CD4-positive, alpha-beta T cell treated with Interleukin-6 for 4 hours (primary cell): ENCODE measurements at places on chromosomes 6 and 20.
A peak's percentile ranks its signal among the peaks of the same experiment; 100 is the strongest.

- DNase-seq, result no peak
Observed at GRCh38 chr6:133634474-133634873, 254.4 kb upstream of the TCF21 start.

- no peak for DNase-seq
Observed at GRCh38 chr6:121839896-121840295, 404.4 kb downstream of the GJA1 start.

- no peak for DNase-seq
Observed at GRCh38 chr20:32634041-32634805, 39.5 kb downstream of the C20orf203 start.

GRCh38 chr6:56036916-56037600 is 161.7 kb upstream of the BMP5 start:
- no peak for DNase-seq

- DNase-seq, result no peak
Observed at GRCh38 chr6:118216751-118217150, 309.7 kb downstream of the SLC35F1 start.

DNA sequence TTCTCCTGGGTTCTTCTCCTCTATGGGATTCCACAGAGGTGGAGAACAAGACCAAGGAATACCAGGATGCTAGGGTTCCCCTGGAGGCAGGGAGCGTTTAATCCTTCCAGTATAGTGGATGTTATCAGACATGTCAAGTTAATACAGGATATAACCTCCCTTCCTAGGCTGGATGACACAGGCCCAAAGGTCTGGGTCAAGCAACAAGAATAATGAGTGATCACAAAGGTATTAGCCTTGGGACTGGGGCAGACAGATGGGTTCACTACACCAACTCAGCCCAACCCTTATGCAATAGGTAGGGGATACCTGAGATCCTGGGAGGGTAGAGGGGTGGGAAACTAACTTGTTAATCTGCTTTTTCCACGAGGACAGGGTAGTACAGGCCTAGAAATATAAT is 690.3 kb downstream of the HTR1B start:
- no peak for DNase-seq

DNA sequence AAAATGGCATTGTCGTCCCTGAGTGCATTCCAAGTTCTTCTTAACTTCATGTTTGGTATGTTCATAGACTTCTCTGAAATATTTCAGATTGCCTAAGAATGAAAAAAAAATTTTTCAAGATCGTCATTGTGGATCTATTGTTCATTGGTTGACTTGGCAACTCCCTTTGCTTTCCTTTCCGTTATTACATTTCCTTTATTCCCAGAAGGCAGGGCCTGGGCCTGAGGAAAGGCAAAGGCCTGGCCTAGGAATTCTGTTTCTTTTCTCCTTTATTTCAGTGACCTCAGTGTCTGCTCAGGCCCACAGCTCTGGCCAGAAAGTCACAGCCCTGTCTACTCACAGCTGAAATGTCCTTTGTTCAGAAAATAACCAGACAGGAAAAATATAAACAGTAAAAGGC is 401.6 kb upstream of the PLCB4 start:
- DNase-seq, result no peak

DNA sequence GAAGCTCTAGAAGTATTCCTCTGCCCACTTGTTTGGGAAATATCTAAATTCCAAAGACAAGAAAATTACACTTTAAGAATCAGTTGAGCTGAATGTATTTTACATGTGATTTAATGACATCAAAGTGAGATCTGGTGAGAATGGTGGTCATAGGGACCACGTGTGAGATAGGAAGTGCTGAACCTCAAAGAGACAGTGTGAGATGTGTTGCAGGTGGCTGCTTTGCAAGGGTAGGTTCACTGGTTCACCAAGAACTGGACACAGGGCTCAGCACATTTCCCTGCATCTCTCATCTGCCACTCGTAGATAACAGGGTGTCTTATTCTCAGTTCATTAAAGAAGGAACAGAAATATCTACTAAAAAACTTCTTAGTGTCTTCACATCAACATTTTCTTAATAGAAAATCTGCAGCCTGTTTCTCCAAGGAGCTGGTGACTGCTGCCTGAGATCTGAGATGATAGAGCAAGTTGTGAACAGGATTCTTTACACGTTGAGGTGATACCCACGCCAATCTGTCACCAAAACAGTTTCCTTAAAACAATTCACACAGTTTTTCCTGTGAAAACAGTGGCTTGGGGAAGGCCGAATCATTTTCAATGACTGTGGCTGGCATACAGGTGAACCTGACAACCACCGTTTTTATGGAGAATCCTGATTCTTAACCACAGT is 7.2 kb downstream of the CCR6 start:
- no peak for DNase-seq

DNA sequence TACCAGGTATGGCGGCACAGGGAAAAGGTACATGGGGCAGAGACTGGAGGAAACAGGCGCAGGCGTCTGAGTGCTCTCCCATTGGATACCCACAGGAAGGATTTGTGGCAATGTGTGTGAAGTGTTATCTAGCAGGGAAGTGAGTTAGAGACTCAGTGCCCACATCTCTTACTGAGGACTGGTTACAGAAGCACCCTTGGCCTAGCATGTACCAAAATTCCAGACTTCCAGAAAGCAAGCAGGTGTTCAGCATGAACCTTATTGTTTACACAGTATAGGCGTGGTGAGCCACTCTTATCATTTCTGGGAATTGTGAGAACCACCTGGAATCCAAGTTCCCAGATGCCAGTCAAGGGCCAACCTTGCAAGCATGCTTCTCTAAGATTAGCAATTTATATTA is 14.2 kb downstream of the MANBAL start:
- DNase-seq, result no peak

GRCh38 chr6:161649068-161649467 is 375.2 kb upstream of the AGPAT4 start:
- no peak for DNase-seq

GRCh38 chr20:17202673-17203072 is 24.2 kb upstream of the PCSK2 start:
- DNase-seq, result no peak

DNA sequence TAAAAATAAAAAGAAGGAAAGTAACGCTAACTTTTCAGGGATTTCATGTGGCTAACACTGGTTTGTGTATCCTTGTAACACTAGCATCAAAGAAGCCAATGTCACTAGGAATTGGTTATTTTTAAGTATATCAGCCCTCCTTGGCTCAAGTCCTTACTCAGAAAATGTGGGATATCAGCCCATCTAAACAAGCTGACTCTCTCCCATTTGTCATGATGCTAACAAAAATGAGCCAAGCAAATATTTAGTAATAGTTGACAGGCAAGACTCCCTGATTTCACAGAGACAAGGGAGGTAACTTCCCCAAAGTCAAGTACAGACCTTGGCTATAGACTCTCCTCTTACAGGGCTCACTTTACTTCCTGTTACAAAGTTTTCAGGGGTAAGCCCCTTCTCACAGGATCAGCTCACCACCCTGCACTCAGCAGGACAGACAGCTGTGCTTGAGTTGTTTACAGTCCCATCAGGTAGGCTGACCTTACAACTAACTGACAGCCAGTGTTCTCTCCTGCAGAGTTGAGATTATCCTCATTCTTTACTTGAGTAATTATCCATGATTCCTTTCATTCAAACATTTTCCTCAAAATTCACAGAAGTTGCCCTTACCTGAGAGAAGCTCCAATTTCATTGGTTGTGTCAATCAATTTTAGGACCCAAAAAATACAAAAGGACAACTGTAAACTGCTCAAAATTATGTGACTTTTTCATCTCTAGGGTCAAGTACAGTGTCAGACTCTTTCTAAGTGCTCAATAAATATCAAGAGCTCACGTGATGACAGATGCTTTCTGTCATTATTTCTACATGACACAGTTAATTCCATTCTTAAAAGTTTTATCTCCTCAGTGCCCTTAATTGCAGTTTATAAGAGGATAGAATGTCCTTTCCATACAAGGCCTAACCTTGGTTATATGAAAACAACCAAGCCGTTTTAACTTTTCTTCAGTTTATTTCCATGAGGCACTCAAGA is 38.1 kb upstream of the BMP5 start:
- DNase-seq, result no peak

GRCh38 chr20:50776122-50776817 is 18.6 kb upstream of the BCAS4 start:
- no peak for DNase-seq

DNA sequence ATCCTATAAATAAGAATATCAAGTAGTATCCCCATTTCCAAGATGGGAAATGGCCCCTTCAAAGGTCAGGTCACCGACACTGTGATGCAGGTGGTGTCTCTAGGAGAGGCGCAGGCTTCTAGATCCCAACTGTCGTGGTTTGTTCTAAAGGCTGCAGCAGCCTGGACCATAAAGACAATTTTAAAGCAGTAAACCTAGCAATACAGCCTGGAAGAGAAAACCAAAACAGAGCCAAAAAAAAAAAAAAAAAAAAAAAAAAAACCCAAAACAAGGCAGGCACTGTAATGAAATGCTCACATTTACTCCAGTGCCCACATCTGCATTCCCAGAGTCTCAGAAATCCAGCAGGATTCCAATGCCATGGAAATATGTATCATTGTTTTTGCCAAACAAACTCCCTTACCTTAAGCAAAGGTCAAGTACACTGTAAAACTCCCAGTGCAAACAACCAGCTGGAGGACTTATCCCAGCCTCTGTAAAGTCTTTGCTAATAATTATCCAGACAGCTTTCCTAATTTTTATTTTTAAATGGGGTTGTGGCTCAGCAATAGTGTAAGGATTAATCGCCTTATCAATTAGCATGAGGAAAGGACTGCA is 98.2 kb downstream of the PSMG4 start:
- no peak for DNase-seq

DNA sequence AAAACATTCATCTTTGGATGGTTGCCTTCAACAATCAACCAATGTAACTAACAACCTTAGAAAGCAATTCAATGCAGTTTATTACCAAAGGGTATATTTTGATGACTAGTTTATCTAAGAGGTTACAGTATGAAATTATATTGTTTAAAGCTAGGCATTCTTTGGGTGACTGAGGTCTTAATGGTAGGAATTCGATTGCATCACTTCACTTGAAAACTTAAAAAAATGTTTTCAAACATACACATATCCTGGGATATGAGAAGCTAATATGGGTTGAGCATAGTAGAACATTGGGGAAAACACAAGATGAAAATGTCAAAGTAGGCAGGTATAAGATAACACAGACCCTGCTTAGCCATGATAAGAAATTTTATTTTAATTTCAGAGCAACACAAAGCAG is 144.6 kb upstream of the BMP5 start:
- DNase-seq, result no peak

GRCh38 chr6:56193846-56194245 is 53.5 kb downstream of the COL21A1 start:
- DNase-seq, result no peak

GRCh38 chr20:45823949-45824835 is 2.9 kb downstream of the TNNC2 start:
- DNase-seq, result peak; percentile 69

DNA sequence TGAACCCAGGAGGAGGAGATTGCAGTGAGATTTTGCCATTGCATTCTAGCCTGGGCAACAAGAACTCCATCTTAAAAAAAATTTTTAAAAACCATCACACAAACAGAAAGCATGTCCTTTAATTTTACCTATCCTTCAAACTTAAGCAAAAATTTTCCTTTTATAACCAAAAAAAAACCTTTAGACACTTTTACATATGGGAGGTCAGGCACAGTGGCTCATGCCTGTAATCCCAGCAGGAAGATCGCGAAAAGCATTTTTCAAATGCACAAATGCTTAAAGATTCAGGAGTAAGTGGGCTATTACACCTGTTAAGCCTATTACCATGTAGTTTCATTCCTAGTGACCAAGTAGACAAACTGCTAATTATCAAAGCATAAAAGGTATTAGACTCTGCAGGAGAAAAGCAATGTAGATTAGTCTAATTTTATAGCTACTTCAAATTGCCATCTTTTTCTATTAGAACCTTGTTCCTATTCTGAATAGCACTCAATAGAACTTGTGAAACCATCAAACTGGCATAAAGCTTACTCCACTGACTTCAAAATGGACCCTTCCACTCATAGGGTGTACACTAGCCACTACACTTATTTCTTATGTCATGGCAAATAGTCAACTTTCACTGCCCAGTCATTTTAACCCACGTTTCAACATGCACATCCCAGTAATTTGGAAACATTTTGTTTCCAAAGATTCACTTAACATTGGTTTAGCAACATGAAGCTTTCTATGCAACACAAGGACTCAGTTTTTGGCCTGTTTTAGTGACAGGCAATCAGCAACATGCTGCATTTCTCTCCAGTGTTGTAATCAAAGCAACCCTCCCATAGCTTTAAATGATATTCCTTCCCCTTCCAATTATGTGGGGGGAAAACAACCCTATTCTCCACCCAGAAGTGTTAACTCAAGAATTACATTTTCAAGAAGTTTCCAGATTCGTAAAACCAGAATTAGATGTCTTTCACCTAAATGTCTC is 4.0 kb downstream of the EEF1A1 start:
- no peak for DNase-seq

DNA sequence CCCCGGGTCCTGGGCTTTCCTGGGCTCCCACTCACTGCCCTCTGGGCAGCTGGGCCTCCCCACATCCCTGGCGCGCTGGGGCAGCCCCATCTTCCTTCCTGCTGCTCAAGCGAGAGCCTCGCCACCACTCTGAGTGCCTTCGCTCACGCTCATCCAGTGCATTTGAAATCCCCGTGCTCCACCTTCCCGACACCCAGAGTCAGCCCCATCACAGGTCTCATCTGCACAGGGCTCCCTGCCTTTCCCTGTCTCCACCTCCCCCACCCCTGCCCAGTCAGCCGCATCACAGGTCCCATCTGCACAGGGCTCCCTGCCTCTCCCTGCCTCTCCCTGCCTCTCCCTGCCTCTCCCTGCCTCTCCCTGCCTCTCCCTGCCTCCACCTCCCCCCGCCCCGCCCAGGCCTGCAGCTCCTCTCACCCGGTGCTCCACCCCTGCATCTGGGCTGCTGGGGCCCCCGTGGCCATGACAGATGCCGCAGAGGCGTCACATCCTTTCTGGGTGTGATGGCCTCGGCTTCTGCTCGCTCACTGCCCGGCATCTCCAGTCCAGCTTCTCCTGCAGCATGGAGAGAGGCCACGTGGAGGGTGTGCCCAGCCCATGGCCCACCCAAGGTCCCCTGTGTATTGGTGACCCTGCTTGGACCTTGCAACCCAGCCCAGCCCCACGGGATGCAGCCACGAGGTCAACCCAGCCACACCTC is 9.0 kb upstream of the BHLHE23 start:
- DNase-seq, result no peak

DNA sequence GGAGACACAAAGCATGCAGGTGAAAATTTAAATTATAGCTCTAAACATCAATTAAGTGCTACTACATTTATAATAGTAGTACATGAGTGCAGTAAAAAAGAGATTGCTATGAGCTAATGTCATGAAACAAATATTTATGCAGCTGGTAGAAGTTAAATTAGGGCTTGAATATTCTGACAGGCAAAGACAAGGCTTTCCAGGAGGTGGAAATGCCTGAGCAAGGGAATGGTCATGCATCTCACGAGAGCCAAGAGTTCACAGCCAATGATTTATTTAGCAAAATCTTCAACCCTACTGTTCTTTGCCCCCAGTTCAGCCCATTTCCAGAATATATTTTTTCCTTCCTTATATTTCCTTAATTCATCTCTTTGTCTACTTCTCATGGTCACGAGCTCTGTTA is 128.9 kb downstream of the HIVEP2 start:
- no peak for DNase-seq
